NCI-H1092 treated with DMSO at 0.1 percent for 48 hours (cell line): ENCODE measurements at places on chromosomes 16 and 17.

- DNase-seq = no peak
Measured at GRCh38 chr17:57490890-57491289, 234.6 kb downstream of the MSI2 start.

DNA sequence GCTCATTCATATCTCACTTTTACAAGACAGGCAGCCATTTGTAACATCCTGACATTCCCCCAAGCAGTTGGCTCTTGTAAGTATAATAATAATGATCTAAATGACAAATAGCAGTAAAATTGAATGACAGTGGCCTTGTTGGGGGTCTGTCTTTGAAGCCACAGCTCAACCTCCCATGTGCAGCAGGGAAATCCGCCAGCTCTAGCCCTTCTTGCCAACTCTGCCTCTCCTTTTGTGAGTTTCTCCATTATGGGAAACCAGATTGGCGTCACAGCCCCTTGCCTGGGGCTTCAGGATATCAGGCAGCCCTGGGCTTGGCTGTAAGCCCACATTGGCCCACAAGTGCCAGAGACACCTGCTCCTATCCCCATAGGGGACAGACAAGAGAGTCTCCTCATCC lies 70.4 kb upstream of the CACNG5 start:
- DNase-seq = peak; percentile 94

DNA sequence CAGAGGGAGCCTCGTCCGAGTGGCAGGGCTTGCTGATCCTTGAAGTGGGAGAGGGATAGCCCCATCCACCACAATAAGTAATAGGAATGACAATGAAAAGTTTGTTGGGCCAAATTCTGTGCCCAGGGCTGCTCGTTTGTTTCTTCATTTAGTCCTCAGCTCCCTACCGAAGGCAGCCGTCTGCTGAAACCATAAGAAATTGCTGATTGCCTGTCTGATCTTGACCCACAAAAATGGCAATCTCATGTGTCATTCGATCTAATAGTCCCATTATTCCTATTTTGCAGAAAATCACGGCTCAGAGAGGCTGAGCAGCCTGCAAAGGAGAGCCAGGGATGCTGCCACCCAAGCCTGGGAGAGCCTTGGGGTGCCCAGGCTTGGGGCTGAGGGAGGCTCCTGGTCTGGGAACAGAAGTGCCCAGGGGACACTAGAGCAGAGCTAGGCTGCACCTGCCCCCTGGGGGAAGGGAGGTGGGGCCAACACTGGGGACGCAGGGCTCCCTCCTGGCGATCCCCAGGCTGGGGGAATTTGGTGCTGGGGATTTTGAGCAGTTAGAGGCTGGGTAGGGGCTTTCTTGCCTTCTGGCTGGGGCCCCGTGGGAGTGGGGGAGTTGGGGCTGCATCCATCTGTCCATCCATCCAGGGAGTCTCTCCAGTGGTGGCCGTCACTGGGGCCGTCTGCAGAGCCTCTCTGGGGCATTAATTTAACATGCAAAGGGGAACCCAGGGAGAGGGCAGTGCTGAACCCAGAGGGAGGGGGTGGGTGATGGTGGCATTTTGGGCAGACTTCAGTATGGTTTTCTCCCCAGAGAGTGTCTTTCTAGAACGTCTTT lies 53.5 kb downstream of the SOCS1 start:
- DNase-seq = no peak

DNA sequence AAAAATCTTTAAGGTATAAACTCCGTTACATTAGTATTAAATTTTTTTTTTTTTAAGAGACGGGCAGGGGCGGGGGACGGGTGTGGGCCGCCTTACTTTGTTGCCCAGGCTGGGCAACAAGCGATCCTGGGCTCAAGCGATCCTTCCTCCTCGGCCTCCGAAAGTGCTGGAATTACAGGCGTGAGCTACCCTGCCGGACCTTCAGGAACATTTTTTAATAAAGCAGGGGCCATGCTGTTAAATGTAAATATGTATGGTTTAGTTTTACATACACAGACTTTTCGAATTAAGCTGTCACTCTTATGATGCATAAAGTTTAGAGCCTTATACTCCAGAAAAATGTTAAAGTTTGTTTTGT lies 2.4 kb downstream of the PPM1D start:
- DNase-seq = no peak

GRCh38 chr16:50011707-50012106 lies 13.3 kb upstream of the CNEP1R1 start:
- no peak for DNase-seq

- DNase-seq = peak; percentile 11
Measured at GRCh38 chr16:87392821-87393679, 914 bp downstream of the MAP1LC3B start.

GRCh38 chr17:60036796-60037677 lies 41.7 kb downstream of the HEATR6 start:
- peak; percentile 60 for DNase-seq
